Activated gamma-delta T cell (primary cell): ENCODE measurements at places on chromosomes 3 and 15.

DNA sequence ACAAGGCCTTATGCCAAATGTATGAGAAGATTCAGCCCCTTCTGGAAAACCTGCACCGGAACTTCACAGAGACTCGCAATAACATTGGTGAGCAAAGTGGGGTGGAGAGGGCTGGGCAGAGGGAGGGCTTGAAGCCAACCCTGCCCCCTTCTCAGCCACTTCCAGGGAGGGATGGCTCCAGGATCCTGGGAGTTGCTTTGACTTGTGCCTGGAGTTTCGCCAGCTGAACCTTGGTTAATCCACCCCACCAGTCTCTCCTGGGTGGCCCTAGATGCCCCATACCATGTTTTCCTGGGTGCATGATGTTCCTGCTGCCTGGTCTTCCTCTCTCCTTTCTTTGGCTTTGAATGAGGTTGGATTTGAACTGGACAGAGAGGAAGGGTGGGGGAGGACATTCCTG, 10.8 kb downstream of the TBC1D21 start:
- DNase-seq = no peak

DNA sequence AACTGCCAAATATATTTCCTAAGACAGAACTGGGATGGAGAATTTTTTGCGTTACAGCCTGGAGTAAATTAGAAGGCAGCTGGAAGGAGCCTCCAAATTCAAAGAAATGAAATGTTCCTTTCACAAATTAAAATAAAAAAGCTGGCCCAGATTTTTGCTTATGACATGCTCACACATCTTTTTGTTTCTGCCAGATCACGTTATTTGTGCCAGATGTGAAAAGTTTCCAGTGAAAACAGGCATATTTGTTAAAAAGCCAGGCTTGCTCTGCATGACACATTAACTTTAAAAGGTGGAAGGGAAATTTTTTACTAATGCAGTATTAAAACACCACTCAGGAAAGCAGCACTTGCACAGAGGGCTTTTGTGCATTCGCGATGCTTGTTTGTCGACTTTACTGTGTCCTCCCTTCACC, 23.3 kb upstream of the ACKR4 start:
- no peak for DNase-seq

DNA sequence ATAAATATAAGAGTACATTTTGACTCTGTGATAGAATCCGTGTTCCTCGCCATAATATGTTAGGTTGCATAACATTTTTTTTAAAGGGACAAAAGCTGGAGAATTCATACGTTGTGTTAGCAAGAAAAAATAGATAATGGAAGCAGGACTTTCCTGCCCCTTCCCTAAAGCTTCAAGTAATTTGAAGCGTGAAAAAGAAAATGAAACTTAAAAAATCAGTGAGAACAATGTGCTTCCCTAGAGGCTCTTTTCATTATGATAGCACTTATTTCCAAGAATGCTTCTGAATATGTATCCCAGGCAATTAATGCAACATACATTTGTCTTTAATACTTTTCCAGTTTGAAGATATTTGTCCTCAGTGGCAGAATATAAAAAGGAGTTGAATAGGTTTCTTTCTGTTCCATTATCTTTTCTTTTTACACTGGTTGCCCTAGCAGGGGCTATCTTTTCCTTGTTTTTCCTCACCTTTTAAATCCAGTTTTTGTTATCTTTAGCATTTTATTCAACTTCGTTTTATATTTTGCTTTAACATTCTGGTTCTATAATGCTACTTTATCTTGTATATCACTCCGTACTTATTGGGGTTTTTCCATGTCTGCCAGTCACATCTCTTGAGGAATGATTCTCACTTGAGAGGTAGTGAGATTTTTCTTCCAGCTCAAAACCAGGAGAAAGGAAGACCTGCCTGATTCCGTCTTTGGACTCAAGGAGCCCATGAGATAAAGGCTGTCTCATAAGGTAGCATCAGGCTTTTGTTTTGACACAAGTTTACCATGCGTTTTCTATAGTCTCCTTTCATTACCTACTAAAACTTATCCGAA, 113.8 kb downstream of the MBNL1 start:
- DNase-seq = no peak

GRCh38 chr15:79248183-79248582, 34.3 kb upstream of the ANKRD34C start:
- no peak for DNase-seq

DNA sequence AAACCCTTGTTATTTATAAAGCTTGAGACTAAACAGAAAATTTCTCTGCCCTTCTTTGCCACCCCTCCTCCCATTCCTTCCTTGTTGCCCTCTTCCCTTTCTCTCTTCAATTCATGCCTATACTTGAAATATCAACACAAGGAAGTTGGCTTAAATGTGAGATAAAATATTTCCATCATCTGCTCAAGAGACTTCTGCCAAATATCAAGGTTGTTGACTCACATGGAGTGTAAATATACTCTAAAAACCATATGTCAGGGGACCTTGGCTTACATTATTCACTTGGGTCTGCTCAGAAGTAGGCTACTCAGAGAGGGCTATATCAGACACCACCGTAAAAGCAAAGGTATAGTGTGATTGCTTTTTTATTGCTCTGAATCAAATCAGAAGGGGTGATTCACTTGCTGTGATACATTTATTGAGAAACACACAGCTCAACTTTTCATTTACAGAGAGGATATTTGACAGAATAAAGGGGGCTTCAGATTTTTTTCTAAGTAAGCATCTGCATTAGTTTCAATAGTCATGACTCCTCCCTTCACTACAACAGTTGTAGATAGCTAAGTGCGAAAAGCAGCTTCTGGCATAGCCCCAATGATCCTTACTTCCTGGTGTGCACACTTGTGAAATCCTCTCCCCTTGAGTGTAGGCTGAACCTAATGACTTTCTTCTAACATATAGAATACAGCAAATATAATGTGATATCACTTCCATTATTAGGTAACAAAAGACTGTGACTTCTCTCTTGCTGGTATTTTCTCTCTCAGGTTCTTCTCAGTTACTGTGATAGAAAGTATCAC, 386.2 kb downstream of the EFHB start:
- no peak for DNase-seq

DNA sequence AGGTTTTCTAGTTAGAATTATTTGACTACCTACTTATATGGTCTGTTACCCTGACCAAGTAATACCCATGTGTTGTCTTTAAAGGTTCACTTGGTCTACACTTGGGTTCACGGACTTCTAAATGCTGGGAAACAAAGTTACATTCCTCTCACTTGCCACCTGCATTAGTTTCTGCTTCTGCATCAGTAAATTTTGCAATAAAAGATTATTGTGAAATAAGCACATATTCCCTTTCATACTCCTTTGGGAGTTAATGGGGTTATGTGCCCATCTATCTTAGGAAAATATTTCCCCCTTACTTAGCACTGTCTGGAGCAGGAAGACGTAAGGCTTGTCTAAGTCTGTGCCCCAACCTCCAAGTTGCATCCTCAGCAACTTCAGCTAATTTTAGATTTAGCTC, 160.7 kb downstream of the FRMD5 start:
- DNase-seq = no peak

DNA sequence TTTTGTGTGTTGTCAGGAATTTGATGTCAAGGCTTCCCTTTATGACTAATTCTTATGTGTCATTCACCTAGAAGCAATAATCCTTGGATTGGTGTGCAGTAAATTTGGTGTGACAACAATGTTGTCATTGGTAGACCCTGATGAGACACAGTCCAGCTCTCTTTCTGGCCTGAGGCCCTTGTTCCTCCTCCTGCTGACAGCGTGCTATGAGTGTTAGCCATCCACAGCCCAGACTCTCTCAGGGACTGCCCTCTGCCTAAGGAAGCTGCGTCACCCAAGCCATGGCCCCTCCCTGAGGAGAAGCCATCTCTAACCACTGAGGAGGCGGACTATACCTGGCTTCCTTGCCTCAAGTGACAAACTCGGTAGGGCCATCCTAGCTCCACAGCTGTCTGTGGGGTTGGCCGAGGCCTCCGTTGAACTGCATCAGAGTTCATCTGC, 13.3 kb upstream of the TM4SF1 start:
- no peak for DNase-seq

GRCh38 chr3:4748701-4749378, 230.4 kb upstream of the BHLHE40 start:
- DNase-seq = no peak

DNA sequence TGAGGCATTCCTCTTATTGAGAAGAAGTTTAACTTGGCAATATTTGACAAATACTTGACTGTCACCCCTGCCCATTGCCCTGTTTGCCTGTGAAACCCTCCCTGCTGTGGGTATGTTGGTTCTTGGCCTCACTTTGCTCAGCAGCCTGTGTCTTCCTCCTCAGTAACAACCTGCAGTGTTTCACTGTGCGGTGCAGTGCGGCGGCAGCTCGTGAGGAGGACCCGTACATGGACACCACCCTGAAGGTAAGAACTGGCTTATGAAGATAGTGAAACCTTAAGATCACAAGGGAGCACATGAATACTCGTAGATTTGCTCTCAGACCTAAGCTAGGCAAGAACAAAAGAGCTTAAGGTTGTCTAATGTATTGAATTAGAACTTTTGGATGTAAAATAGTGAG, 21.0 kb downstream of the HPS3 start:
- DNase-seq = no peak

GRCh38 chr15:68347392-68347791, 69.8 kb downstream of the FEM1B start:
- DNase-seq = no peak

GRCh38 chr15:89067751-89068150, 20.5 kb upstream of the ABHD2 start:
- no peak for DNase-seq

GRCh38 chr3:130801473-130801872, 54.8 kb upstream of the PIK3R4 start:
- no peak for DNase-seq

- no peak for DNase-seq
Measured at GRCh38 chr3:185658504-185658912, 72.4 kb downstream of the SENP2 start.

- DNase-seq = no peak
Measured at GRCh38 chr3:45145681-45146614, at the start of gene CDCP1. Gene CDCP1, minus strand, starts transcription at chr3:45146378. Its CDS starts 91 bp downstream, at chr3:45146287.

DNA sequence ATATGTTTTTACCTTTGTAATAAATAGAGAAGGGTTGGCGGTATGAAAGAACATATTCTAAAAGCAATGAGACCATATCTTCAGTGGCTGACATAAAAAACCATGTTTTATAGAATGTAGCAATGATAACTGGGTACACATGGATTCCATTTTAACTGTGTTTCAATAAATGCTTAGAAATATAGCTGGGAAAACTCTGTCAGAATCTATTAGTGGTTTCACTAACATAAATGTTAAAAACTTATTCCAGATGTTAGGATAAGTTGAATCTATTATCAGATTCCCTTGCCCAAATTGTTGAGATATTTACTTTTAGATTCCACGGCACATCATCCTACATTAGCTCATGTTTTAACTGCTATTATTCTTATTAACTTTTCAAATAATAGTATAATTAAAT, 772.2 kb upstream of the ALCAM start:
- no peak for DNase-seq

GRCh38 chr15:92161039-92161670, 232.5 kb upstream of the ST8SIA2 start:
- DNase-seq = no peak

DNA sequence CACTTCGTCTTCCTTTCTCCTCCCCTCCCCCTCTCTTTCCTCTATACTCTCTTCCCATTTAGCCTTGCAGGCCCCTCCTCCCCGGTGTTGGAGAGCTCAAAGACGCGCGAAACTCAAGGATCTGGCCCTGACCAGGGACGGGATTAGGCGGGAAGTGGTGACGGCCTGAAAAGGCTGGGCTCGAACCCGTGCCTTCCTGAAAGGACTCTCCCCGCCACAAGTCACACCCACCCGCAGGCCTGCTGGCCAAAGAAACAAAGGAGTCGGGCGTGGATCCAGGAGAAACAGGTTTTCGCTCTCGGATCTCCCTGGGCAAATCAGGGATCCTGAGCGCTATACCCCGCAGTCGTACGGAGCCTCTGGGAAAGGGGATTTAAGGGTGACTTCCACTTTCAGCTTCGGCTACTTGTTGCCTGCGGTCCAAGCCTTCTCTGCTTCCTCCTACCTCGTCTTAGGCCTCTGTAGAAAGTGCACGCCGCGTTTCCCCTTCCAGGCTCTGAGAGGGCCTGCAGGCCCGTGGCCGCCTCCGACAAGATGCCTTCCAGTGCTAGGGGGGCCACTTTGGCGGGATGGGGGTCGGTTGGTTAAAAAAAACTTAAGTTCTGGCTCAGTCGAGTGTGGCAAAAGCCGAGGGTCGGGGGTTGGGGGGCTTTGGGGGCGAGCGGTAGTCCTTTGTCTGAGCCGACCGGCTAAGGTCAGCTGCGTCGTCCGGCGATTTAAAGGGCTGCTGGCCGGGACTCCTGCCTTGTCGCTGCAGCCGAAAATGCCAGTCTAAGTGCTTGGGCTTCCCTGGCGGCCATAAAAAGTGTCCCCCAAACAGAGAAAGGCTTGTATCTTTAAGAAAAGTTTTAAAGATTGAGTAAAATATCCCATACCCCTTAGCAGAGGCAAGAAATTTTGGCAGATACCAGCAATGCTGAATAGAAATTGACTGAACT, 8.2 kb downstream of the ZIC4 start:
- no peak for DNase-seq

GRCh38 chr15:74265046-74265639, 29.0 kb downstream of the CCDC33 start:
- DNase-seq = no peak

DNA sequence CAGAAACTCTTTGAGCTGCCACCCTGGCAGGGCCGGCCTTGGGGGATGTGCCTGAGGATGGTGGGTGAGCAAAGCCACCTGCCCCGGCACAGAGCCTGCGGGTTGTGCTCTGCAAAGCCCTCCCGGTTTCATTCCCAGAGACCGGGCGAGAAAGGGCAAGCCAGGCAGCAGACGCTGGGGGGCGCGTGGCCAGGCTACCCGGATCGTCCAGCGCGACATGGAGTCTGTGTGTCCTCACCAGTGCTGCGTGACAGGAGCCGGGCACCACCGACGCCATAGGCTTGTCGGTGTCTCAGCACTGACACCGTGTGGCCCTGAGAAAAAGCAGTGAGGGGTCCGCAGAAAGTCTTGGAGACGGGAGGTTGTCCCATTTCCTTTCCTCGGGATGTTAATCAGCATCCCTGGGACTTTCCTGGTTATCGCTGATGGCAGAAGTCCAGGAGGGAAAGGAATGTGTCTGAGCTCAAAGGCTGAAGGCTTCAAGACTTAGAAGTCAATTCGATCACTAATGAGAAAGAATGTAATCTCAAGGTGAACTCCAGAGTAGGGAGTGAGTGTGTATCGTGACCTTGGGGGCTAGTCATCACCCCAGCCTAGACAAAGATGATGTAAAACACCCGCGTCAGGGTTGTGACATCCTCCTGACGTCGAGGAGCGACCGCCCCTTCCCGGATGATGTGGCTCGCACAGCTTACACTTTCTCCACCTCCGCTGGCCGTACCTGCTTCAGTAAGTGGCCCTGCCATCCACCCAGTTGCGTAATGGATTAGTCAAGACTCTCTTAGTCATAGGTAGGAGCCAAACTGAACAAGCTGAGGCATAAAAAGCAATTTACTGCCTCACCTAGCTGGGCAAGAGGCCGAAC, 36.3 kb upstream of the PLA2G4E start:
- no peak for DNase-seq

- DNase-seq = no peak
Measured at GRCh38 chr3:188796122-188796631, 375.6 kb upstream of the TPRG1 start.

- no peak for DNase-seq
Measured at GRCh38 chr3:172751175-172751704, 714 bp downstream of the ECT2 start.
